ENCODE measurements at places on chromosomes 7 and 10. TPM values are rescaled to one million over a fixed set of nuclear protein-coding genes. Genes with fewer than 3 reads are reported as not detected.
A peak's percentile ranks its signal among the peaks of the same experiment; 100 is the strongest.

- DNase-seq: peak; percentile 89
Measured at GRCh38 chr7:150451097-150451793, 815 bp downstream of the GIMAP8 start.

GRCh38 chr7:29345590-29345989 is 151.0 kb downstream of the CHN2 start:
- DNase-seq: no peak

DNA sequence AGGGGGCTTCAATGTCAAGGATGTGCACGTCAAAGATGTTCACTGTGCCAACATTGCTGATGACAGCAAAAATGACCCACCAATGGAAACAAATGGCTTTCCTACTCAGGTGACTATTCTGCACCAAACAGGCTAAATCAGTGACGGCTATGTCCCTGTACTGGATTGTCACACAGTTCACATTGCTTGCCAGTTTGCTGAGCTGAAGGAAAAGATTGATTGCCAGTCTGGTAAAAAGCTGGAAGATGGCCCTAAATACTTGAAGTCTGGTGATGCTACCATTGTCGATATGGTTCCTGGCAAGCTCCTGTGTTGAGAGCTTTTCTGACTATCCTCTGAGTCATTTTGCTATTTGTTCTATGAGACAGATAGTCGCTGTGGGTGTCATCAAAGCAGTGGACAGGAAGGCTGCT is 202.2 kb upstream of the ETV1 start:
- DNase-seq: no peak

DNA sequence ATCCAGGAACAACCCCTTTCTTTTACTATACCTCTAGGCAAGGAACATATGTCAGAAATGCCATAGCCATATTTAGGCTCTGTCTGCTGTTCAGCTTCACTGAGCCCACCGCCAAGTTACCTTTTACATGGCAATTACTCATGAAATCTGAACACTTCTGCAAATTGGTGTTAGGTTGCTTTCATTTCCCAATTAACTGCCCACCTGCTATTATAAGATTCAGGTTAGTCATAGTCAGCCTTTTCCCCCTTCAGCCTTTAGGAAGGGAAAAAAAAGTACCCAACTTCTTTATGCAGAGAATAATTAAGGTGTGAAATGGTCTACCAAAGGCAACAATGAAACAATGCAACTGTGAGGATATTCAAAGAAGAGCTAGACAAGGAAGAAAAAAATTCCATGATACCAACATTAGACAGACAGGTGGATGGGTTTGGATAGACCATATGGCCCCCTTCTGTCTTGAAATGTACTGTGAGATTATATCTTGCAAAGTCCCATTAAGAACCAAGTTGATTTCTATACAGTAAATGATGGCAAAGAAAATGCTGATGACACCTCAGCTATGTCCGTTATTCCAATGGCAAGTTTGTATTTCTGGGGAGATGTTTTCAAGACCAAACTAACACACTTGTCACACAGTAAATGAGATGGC is 442.1 kb upstream of the NRP1 start:
- no peak for DNase-seq

DNA sequence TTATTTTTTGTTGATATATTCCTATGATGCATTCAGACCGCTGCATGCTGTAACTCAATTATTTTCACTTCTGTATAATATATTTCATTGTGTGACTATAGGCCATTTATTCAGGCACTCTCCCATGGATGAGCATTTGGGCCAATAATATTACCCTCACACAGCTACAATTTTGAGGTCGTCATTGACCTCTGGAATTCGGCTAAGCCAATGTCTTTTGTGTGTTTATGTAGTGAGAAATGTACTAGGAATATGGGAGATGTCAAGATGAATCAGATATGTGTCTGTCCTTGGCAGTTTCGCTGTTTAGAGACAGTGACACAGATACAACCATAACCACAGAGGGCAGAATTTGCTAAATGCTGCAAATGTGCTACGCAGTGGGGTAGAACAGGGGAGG is 474.2 kb downstream of the ADRA2A start:
- no peak for DNase-seq

DNA sequence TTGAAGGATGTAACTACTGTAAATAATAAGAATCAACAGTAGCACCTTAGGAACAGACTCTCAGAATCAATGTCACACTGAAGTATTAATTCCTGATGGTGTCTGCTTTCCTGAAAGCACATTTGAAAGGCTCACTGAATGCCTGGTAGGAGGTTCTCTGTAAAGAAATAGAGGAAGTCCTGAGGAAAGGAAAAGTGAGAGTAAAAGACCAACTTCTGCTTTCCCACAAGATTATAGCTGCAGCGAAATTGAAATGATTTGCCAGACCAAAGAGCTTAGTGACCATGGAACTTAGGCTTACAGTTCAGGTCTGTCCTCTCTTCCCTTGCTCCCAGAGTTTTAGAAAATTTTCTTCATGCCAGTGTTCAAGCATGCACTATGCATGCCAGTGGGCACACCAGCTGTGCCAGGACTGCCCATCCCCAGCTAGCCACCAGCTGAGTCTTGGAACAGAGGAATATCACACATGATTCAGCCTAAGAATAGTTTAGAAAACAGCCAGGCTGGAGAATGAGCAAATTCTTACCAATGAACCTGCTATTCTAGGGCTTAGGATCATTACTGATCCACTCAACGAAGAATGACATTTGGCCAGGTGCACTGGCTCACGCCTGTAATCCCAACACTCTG is 123.2 kb downstream of the HERPUD2 start:
- DNase-seq: no peak

- no peak for DNase-seq
Measured at GRCh38 chr7:69882269-69882668, 284.0 kb downstream of the AUTS2 start.

DNA sequence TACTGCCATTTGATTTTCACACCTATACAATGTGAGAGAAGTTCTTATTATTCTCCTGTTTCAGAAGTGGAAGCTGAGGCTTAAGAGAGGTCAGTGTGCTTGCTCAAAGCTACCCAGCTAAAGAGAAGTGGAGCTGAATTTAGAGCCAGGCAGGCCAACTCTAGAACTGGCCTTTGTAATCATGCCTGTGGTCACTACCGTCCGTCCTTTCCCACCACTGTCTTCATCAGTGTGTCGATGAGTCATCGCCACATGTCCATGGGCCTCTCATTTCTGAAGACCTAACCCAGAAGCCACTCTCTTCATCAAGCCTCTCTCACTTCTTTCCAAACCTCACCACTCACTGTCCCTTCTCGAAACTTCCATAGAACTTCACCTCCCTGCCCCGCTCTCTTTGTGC is 237.8 kb downstream of the KIAA1217 start:
- no peak for DNase-seq

- peak; percentile 74 for DNase-seq
Measured at GRCh38 chr10:86899670-86900276, 57.6 kb downstream of the MMRN2 start.

DNA sequence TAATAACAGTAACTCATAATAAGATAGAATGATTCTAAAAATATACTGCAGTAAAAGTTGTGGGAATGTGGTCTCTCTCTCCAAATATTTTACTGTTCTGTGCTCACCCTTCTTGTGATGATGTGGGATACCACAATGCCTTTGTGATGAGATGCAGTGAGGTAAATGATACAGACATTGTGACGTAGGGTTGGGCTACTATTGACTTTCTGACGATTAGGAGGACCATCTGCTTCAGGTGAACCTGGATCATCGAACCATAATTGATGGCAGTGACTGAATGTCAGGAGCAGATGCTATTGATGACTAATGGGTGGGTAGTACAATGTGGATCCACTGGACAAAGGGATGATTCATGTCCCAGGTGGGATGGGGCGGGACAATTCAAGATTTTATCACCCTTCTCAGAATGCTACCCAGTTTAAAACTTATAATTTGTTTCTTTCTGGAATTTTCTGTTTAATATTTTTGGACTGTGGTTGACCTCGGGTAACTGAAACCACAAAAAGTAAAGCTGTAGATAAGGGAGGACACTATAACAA is 73.9 kb upstream of the ARMC3 start:
- no peak for DNase-seq

DNA sequence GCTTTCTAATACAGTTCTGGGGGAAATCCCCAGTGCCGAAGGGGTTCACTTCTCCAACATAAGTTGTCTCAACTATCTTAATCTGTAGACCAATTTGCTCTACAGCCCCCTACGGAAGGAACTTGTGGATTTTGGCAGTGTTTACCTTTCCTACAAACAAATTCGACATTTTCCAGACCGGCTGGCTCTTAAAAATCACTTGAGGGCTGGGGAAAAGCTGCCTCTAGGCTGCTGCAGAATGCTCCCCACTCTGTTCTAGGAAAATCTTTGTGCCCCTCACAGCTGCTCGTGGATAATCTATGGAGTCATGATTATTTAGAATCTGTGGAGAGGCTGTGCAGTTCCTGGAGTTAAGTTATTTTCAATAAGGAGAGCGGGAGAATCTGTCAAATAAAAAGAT is 474.6 kb upstream of the FZD8 start:
- no peak for DNase-seq

DNA sequence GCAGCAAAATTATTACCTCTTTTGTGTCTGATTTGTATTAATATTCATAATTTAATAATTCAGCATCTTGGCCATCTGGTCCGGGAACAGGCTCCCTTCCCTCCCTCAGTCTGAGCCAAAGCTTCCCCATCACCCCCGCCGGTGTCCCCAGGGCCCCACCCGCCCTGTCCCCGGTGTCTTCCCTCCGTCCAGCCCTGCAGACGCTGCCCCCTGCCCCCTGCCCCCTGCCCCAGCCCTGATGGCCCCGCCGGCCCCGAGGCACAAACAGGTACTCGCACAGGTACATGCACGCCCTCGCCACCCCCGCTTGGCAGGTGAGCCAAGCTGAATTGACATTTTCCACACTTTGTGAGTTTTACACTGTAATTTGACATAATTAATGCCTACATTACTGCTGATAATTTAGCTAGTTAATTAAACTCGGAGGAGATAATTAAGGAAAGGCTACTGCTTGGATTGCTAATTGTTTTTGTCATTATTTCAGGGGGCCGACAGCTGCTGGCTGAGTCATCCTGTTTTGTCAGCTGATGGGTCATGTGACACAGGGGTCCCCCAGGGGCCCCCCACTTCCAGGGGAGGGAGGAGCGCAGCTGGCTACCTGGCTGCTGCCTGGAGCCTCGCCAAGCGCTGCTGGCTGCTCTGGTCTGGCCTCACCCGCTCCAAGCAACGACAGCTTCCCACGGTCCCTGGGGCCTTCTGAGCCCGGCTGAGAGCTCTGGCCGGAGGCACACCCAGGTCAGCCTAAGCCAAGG is 36.6 kb downstream of the MICALL2 start:
- no peak for DNase-seq

GRCh38 chr7:42907316-42907715 is 4.6 kb downstream of the C7orf25 start:
- no peak for DNase-seq

DNA sequence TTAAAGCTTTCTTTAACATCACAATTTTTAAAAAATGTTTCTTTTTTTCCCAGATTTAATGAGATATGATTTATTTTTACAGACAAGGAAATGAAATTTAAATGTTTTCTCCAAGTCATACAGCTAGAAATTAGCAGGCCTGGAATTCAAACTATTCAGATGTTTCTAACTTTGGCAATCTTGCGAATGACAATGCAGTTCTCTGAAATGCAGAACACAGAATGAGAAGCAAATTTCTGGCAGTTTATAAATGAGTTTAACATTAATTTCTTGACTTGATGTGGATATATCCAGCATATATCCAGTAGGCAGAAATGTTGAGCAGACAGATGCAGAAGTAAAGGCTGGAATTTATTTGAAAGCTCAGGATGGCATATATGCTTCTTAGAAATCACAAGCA is 227.5 kb downstream of the THSD7A start:
- no peak for DNase-seq

GRCh38 chr10:5343561-5343960 is 21.2 kb upstream of the UCN3 start:
- DNase-seq: no peak

DNA sequence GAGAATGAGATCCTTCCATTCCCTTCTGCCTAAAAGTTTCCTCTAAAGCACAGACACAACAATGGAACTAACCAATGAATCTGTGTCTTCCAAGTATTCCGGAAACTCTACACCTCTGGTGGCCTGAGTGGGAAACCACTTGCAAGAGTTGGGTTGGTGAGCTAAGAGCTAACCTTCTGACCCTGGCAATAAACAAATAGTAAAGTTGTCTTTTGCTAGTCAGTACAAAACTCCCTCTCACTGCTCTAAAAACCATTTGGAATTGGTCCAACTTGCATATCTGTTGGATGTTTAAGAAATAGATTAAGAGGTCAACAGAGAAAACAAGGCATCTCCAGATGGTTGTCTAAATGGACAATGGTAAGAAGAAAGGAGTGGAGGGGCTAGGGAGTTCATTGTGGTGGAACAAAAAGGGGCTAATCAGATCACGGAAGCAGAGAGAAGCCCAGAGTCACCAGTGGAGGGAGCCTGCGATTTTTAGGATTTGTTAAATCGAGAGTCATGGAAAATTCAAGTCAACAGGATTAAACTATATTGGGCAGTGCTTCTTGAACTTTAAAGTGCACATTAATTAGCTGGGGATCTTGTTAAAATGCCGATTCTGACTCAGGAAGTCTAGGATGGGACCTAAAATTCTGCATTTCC is 192.3 kb downstream of the EVX1 start:
- no peak for DNase-seq

DNA sequence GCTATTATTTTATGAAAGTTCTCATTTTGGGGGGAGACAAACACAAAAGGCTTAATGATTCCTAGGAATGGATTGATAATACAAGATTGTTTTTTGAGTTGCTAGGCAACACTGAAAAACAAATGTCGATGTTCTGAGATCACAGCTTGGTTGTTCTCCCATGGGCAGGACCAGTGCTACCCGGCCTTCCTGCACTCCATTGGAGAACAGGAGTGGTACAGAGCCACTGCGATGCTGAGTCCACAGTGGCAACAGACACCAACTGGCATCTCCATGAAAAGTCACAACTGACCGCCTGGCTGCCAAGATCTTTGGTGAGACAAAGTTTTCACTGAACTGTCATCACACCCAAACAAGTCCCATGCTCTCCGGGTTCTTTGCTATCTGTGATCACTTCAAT is 68.9 kb upstream of the NMT2 start:
- no peak for DNase-seq

DNA sequence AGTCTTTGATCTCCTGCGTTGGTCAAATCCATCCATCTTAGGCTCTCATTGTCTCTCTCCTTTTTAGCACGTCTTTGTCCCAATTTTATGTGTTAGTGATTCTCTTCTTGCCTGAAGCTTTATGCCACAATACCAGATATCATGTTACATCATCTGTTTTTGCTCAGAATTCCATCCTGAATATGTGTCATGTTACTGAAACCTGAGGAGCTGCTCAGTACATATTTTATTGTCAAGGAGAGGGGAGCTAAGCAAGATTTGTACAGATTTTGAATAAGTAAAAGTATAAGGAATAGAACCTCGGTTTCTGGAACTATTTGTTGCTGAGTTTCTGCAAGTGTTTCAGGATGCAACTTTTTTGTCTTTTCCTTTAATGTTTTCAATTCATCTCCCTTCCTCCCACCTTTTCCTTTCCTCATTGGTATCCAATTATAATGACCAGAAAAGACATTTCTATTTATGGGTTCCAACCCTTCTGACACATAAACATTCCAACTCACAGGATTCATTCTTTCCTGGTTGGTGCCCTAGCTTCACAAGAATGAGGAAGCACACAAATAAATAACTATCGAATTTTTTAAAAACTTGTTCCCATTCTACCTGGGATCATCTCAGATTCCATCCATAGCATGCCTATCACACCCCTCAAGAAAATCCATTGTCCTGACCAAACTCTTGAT is 291.8 kb downstream of the CRPPA start:
- no peak for DNase-seq

The NPFFR1 gene
- polyA plus RNA-seq: 0.24 TPM

The GLI3 gene
- polyA plus RNA-seq: 35.1 TPM

The OLAH gene
- polyA plus RNA-seq: 0.24 TPM

The ASIC3 gene
- 6.0 TPM for polyA plus RNA-seq

The PSMC2 gene
- 96.6 TPM for polyA plus RNA-seq

The OR2A12 gene
- polyA plus RNA-seq: 0.07 TPM

The BAIAP2L1 gene
- polyA plus RNA-seq: 16.6 TPM

All from left lung (tissue), 14 donors.